Right cardiac atrium (tissue), 5 donors: ENCODE measurements at places on chromosomes 12 and 14. TPM values are rescaled to one million over a fixed set of nuclear protein-coding genes. Genes with fewer than 3 reads are reported as not detected.

DNA sequence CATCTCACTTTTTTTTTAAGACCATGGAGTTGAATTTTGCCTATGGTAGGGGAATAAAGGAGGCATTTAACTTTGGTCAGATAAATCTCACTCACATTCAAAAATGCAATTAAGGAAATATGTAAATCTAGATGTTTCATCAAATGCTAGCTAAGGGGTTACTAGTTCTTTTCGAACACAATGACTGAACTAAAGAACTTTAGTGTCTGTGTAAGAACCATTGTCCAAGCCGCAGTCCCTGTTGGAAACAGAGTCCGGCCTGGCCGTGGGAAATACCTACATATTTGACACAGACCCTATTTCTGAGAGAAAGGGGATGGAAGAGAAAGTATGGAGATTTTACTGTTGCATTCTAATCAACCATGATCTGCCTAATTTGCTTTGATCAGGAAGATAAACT lies 17.4 kb downstream of the LGR5 start:
- no peak for DNase-seq

DNA sequence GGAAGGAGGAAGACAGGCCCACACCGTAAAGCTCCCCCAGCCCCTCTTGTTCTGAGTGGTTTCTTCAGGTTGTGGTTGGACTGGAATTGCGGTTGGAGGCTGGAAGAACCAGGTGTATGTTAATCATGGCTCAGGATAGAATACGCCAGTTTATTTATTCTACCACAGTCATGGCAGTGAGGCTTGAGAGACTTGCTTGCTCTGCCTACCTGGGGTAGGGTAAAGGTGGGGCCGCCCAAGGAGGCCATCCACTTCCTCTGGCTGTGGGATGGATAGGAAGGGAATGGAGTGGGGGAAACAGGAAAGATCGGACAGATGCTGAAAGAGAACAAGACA lies 8.1 kb downstream of the SHMT2 start:
- DNase-seq: no peak

GRCh38 chr12:7479771-7480170 lies 23.8 kb downstream of the CD163 start:
- no peak for DNase-seq

GRCh38 chr14:31428011-31428410 lies 7.7 kb upstream of the HEATR5A start:
- no peak for DNase-seq

DNA sequence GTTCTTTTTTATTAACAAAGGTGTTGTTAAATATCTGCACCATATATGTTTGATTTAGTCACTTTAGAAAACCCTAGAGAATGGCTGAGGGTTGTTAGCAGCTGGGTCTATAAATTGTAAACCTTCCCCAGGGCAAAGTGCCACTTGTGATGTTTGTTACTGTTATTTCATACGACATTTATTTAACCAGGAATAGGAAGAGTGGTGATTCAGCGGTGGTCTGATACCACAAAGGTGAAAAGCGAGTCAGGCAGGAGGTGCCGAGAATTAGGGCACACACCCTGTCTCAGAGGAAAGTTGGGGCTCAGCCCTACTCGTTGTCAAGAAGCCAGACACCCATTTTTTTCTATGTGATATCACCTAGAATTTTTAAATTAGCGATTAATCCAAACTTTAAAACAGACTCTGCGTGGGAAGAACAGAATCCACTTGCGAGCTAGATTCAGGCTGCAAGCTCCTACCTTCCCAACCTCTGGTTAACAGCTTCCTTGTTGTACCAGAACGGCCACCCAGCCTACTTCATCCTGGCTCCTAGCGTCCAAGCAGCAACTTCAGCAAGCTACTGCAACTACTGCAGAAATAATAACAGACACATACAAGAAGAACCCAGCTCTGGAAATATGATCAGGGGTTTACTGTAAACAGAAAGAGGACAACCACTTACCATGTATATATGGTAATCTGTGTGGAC lies 126.7 kb downstream of the TMEM132D start:
- DNase-seq: no peak

DNA sequence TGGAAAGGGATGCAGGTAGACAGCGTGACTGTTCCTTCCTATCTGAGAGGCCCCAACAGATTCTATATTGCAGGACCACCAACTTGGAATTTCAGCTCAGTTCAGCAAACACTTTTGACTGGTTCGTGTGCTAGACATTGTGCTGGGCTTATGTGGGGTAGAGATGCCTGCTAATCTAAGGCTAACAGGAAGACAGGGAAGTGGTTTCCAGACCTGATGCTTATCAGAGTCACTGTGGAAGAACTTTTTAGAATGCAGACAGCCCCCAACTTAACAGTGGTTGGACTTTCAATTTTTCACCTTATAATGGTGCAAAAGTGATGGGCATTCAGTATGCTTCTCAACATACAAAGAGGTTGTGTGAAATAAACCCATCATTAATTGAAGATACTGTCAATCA lies 32.2 kb downstream of the NTF3 start:
- no peak for DNase-seq

SLC4A8 gene
- total RNA-seq: 0.24 TPM

ADAMTS20 gene
- not detected for total RNA-seq

E2F7 gene
- total RNA-seq: 0.25 TPM
